HuH-7.5 (cell line): ENCODE measurements at places on chromosomes 6 and 20.

DNA sequence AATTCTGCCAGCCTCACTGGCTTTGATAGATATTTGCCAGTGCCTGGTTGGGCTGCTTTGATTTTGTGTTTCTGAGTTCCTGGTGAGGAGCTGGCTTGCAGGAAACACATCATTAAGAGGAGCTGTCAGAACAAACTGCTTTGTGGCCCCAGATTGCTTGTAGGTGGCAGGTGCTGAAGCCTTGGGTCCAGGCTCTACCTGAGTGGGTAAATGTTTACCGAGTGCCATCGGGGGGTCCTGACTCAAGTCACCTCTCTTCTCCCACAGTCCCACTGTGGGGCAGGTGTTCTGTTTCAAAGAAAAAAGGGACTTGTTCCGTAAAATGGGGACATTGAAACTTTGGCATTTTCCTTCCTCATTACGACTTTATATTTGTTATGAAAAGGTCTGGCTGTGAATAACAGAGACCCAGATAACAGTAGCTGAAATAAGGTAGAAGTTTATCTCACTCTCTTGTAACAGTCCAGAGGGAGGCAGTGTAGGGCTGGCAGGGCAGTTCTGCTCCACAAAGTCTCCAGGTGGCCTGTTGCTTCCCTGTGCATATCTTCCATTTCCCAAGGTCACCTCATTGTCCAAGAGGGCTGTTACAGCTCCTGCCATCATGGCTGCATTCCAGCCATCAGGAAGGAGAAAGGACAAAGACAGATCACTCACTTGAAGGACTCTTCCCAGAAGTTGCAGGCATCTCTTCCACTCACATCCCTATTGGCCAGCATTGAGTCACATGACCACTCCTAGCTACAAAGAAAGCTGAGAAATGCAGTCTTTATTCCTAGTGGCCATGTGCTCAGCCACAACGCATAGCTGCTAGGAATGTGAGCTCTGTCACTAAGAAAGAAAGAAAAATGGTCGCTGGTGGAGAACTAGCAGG is 149.9 kb upstream of the KCNG1 start:
- no peak for DNase-seq

DNA sequence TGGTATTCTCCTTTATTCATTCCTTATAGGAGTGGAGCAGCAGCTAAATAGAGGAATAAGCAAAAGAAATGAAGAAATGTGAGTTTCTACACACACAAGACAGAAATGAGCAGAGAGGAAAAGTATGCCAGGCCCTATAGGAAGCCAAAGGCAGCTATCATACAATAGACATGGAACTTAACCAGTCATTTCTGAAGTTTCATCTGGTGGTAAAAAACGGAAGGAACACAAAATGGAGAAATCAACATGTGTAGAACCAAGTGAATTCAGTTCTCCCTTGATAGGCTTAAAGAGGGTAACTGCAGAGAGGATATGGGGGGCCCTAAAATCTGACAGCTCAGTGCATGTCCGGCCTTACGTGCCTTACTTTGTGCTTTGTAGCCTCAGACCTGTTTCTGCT is 44.6 kb downstream of the TSBP1 start:
- no peak for DNase-seq

GRCh38 chr20:19697415-19697814 is 60.6 kb upstream of the RIN2 start:
- no peak for DNase-seq

DNA sequence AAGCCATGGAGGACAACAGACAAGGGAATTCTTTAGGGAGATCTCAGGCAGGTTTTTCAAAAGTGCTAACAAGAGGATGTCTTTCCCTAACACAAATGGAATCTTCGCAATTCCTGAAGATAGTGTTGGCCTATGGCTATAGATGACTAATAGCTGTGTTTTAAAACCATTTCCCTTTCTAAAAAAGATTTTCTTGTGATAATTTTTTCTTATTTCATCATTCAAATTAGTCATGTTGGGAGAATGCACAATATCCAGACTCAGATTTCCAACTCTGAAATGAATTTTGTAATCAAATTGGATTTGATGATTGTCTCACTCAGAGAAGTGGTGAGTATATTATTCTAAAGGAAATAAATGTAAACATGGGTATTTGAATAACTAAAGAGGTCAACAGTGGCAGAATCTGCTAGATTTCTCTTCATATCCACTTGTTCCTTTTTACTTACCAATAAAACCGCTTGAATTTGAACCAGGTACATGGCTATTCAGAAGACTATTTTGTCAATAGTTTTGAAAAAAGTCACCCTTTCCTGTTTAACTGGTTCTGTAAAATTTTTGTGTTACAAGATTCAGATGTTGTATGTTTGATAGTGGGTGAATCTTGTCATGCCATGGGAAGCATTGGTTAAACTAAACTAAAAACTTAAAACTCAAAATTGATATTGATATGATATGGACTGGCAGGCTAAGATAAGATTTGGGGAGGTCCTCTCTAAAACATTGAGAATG is 1223.7 kb upstream of the EYS start:
- DNase-seq: no peak

DNA sequence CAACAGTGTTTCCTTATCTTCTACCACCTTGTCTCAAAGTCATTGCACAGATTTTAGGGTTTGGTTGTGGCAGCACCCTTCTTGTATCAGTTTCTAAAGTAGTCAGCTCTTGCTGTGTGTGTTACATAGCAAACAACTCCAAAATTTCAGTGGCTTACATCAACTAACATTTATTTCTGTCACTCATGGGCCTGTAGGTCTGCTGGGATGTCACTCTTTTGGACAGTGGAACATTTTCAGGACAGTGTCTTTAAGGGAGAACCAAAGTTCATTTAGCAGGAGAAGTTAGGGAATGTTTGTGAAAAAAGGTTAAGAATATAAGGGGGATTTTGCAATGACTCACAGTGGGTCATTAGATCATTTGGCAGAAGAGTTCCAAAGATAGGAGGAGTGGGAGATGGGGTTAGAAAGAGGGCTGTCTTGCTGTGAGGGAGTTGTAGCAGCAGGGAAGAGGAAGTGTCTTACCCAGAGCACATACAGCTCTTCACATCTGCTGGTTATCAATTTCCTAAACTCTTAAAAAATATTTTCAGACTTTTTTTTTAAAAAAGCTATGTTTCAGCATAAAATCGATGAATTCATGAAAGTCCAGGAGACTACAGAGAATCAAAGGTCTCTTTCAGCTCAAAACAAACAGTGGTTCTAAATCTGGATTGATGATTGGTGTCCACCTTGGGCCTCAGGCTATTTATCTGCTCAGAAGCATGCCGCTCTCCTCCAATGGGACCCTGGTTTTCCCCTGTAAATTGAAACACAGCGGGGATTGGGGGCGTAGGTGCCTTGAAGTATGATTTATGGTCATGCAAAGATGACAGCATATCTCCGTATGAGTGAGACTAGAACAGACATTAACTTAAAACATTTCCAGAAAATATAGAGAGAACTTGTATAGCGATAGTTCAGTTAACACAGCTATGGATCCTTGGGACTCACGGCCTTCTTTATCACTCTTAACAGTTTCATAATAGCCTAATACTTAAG is 117.3 kb downstream of the B3GAT2 start:
- no peak for DNase-seq

- DNase-seq: no peak
Measured at GRCh38 chr6:137717074-137718073, 149.7 kb upstream of the TNFAIP3 start.

- DNase-seq: no peak
Measured at GRCh38 chr6:166046226-166046625, 121.4 kb downstream of the TBXT start.

- peak; percentile 32 for DNase-seq
Measured at GRCh38 chr6:164109770-164110140, 695.2 kb downstream of the QKI start.

GRCh38 chr6:165986914-165987482 is 180.7 kb downstream of the TBXT start:
- no peak for DNase-seq

- DNase-seq: peak; percentile 16
Measured at GRCh38 chr20:478949-479429, 16.7 kb upstream of the TBC1D20 start.

- no peak for DNase-seq
Measured at GRCh38 chr6:91358986-91359385, 772.1 kb upstream of the MAP3K7 start.
